Thyroid gland (tissue), 4 donors: ENCODE measurements at places on chromosomes 1 and 21.

GRCh38 chr1:119962296-119962968, 66.1 kb upstream of the ADAM30 start:
- DNase-seq, result peak; percentile 52

DNA sequence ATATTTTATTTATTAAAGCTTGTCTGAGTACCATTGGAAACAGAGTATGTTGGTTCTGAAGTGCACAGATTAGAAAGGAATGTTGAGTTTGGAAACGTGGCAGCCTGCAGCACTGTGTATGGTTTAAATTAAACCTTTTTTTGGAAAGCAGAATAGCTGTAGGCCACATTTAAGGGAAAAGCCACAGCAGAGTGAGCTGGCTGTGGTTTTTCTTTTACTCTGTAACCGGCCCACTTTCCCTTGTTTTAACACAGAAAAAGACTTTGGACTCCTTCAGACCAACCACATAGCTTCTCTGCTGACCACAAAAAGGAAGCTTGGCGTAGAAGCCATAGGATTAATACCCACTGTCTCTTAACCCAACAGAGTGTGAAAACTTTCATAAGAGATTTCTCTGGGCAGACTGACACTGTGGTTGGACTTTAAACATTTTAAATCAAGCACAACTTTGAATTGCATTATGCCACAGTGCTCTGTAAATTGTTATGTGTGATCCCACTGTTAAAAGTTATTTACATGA, 75.2 kb downstream of the NFIA start:
- DNase-seq, result no peak

DNA sequence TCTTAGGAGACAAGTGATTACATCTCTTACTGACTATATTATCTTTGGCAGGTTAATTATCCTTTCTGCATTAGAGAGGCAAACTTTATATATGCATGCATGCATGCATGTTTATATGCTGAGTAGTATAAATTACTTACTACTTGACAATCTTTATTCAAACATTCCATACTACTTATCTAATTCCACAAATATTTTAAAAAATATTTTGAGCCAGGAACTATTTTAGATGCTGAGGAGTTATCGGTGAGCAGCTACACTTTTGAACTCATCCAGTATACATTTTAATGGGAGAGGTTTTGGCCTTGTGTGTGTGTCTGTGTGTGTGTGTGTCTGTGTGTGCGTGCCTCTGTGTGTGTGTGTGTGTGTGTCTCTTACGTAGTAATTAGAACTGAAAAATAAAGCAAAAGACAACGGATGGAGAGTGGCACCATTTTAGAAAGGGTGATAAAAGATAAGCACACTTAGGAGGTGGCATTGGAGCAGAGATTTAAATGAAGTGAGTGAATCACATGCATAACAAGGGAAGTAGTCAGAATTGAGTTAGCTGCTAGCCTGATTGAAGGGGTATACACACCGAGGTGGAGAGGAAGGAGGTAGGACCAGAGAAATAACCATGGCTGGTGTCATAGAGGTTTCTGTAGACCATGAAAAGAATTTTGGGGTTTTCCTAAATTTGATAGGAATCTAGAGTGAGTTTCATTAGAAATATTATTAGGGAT, 1488.4 kb downstream of the MRPL39 start:
- DNase-seq, result no peak

GRCh38 chr21:31252611-31253010, 91.5 kb downstream of the TIAM1 start:
- no peak for DNase-seq

DNA sequence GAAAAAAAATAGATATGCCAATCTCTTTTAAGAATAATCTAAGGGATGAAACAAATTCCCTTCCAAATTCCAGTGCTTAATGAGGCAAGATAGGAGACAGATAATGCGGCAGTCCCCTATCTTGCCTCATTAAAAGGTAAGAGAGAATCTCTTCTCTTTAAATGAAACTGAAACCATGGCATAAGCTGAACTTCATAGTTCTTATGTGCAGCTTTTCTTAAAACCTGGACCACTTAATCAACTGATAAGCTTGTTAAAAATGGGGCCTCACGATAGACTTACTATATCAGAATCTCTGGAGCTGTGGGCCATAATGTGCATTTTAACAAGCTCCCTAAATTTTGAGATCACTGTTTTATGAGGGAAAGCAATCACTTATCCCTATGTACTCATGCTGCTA, 79.2 kb downstream of the NIBAN1 start:
- no peak for DNase-seq

- DNase-seq, result peak; percentile 68
These were observed at the start of gene TLCD4 for GRCh38 chr1:95117207-95118066. Gene TLCD4 (plus strand): TSS chr1:95117355. CDS start chr1:95143902, 26,547 bp downstream.

- no peak for DNase-seq
These were observed 687.7 kb upstream of the ADGRL4 start for GRCh38 chr1:79694241-79694640.

DNA sequence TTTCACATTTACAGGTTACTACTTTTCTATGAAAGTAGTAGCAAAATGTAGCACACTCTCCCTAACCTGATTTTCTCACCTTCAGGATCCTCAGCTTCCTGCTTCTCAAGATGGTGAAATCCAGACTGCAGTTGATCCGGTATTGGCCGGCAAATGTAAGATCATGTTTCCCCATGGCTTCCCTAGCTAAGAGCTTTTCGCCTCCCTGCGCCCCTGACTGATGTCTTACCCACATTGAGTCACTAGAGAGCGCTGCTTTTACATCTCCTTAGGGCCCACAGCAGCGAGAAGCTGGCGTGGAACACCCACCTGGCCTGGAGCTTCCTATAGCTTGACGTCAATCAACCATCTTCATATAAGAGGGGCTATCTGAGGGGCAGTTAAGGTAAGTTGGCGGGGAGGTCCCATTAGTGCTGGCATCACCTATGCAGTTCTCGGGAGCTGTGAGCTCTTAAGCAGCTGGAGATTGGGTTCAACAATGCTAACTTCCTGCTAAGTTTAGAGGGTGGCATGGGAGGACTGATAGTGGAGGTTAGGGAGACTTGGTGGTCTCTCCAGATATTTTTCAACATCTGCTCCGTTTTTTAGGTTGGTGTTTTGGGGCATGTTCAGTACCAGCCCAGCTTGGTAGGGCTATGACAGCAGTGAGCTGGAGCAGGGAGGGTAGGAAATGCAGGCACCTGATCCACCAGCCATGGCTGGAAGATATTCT, 5.5 kb downstream of the PTPN7 start:
- DNase-seq, result peak; percentile 63
